ENCODE measurements at places on chromosomes 1 and 21.

DNA sequence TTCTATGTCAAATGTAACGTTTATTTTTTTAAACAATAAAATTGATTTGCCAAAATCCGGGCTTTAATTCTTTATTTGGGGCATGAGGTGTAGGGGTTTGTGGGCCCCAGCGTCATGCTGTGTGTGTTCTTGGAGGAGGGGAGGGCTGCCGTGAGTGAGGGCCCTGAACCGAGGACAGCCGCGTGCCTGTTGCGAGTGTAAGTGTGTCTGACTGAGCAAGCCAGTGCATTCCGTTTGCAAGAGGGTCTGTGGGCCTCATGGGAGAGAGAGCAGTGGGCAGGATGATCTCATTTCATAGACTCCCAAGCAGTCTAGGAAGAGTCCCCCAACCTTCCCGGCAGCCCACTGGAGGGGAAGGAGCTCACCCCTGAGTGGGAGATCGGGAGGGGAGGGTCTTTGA lies 21.4 kb upstream of the SPSB1 start:
- DNase-seq: no peak

GRCh38 chr21:28635541-28635940 lies 357.1 kb downstream of the LTN1 start:
- DNase-seq: no peak

GRCh38 chr1:37699147-37699546 lies 6.8 kb downstream of the CDCA8 start:
- no peak for DNase-seq

- no peak for DNase-seq
Measured at GRCh38 chr1:113029822-113030221, 43.2 kb upstream of the LRIG2 start.

GRCh38 chr1:153312570-153313186 lies at the start of gene PGLYRP3:
TSS of gene PGLYRP3 (minus strand) at chr1:153312952. CDS start at chr1:153310665, 2,287 bp downstream.
- no peak for DNase-seq

DNA sequence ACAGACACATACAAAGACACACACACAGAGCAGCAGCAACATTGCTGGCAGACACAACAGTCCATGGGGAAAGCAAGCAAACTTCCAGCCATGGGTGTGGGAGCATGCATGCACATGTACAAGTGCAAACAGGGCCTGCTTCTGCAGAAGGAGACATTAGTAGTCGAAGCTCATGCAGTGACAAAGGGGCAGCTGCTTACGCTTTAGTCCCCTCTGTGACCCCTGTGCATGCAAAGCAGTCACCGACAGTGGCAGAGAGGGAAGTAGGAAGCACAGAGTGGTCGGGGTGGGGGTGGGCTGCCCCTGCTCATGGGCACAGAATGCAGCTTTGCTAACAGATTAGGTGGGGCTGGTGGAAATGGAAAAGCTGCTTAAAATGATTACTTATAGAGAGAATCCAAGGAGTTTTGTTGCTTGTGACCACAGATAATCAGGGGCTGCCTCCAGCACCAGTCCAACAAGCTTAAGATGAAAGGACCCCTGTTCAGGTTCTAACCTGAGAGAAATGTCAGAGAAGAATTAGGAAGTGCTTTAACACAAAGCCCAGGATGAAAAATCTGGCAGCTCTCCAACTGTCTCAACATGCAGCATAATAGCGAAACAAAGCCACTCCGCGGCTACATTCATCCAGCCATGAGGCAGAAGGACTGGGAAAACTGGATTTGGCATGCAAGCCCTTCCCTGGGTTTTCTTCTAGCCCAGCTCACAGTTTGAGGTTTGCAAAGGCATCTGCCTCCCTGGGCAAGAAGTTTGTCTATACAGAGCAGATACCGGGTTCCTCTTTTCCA lies 378.9 kb downstream of the KCNH1 start:
- no peak for DNase-seq

DNA sequence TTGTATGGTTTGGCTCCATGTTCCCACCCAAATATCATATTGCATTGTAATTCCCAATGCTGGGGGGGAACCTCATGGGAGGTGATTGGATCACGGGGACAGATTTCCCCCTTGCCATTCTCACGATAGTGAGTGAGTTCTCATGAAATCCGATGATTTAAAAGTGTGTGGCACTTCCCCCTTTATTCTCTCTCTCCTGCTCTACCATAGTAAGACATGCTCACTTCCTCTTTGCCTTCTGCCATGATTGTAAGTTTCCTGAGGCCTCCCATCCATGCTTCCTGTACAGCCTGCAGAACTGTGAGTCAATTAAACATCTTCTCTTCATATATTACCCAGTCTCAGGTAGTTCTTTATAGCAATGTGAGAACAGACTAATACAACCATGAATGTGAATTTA lies 211.6 kb upstream of the NR5A2 start:
- DNase-seq: no peak

DNA sequence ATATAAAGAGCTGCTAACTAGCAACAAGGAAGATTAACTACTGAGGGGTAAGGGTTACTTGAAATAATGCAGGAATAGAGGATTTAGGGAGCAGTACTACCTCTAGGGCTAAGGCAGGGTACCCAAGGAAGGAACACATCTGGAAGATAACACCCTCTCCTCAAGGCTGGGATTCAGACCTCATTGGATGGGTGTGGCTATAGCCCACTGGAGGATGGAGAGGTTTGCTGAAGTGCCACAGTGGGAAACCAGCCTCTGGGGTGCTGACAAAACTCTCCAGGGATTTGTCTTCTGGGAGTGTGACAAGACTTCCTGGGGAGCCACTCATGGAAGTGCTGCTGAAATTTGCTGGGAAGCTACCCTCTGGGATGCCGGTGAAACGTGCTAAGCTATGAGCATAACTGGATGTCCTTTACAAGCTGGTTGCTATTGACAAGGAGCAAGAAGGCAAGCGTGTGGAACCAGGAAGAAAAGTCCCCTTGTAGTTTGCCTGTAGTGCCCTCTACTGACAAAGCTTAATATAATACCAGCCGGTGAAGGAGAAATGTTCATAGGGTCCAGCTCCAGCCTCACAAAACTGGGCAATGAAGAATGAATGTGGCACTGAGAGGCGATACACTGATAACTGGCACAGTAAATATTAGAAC lies 122.8 kb upstream of the USP24 start:
- no peak for DNase-seq

- DNase-seq: no peak
Measured at GRCh38 chr21:19350286-19350685, 946.7 kb upstream of the TMPRSS15 start.
